MM.1S (cell line): ENCODE measurements at places on chromosomes 11 and 22.

- no peak for DNase-seq
Observed at GRCh38 chr11:14118072-14118471, 155.5 kb downstream of the SPON1 start.

- no peak for DNase-seq
Observed at GRCh38 chr11:94010136-94010535, 11.0 kb upstream of the HEPHL1 start.

DNA sequence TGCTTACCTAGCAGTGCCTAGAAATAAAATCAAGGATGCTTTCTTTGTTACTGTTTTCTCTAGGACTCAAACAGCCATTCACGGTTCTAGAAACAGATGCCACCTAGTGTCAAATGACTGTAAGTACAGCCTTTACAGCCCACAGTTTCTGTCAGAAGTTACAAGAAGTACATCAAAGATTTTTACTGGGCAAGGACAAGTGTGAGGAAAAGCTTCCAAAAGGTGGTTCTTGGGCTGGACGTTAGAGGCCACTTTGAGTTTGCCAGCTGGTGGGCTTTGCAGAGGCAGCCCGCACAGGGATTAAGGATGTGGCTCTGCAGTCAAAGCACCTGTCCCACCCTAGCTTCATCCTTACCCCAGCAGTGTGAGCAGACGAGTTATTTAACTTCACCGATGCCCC lies 6.9 kb downstream of the KMT5B start:
- DNase-seq, result peak; percentile 70

GRCh38 chr22:40121461-40121860 lies 56.3 kb upstream of the TNRC6B start:
- peak; percentile 9 for DNase-seq

- DNase-seq, result no peak
Observed at GRCh38 chr11:19225123-19225522, 15.6 kb downstream of the E2F8 start.

- DNase-seq, result no peak
Observed at GRCh38 chr11:84906995-84907394, 720.1 kb downstream of the DLG2 start.

- no peak for DNase-seq
Observed at GRCh38 chr11:112539741-112540140, 279.1 kb upstream of the PLET1 start.

DNA sequence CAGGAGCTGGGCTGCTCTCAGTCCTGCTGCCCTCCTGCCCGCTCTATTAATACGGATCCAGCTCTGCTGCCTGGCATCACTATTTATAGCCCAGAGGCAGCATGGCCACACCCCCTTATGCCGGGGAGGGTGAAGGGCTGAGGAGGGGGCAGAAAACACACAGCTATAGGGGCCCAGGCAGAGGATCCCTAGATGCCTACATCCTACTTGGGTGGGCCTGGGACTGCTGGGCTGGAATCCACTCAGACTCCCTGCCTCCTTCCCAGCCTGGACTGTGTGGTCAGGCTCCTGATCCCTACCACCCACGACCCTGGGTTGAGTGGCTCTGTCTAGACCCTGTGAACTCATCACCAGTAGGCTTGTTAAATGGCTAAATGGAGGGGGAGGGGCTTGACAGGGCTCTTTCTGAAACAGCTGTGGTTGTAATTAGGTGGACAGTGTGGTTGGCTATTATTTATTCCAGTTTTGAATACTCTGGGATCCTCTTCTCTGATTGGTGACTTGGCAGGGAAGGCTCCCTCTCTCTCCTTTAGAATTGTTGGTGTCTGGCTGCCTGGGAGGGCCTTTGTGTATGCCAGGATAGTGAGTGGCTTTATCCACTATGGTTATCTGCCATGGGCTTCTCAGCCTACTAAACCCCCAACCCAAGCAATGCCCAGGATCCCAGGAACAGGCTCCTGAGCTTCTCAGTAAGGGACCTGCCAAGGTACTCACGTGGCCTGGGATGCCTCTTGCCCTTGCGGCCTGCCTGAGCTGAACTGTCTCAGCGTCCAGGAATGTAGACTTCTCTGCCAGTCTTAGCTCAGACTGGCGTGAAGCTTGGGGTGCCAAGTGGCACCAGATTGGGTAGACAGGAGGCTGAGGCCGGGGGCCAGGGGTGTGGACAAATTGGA lies 15.2 kb downstream of the PHLDB1 start:
- DNase-seq, result no peak

GRCh38 chr11:19218216-19218615 lies 16.4 kb upstream of the CSRP3 start:
- DNase-seq, result no peak

DNA sequence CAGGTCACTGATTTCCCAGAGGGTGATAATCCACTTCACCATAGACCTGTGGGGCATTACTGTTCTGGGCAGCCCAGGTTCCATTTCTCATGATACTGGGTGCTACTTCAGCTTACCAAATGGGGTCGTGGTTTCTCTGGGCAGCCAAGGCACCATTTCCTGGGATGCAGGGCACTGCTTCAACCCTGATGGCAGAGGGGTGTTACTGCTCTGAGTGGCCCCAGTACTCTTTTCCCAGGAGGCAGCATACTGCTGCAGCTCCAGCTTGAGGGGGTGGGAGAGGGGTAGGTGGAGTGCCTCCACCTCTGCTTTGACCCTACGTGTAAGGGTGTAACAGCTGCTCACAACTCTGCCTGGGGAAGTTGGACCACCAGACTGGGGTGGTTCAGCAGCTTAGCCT lies 51.1 kb downstream of the PRMT3 start:
- no peak for DNase-seq

DNA sequence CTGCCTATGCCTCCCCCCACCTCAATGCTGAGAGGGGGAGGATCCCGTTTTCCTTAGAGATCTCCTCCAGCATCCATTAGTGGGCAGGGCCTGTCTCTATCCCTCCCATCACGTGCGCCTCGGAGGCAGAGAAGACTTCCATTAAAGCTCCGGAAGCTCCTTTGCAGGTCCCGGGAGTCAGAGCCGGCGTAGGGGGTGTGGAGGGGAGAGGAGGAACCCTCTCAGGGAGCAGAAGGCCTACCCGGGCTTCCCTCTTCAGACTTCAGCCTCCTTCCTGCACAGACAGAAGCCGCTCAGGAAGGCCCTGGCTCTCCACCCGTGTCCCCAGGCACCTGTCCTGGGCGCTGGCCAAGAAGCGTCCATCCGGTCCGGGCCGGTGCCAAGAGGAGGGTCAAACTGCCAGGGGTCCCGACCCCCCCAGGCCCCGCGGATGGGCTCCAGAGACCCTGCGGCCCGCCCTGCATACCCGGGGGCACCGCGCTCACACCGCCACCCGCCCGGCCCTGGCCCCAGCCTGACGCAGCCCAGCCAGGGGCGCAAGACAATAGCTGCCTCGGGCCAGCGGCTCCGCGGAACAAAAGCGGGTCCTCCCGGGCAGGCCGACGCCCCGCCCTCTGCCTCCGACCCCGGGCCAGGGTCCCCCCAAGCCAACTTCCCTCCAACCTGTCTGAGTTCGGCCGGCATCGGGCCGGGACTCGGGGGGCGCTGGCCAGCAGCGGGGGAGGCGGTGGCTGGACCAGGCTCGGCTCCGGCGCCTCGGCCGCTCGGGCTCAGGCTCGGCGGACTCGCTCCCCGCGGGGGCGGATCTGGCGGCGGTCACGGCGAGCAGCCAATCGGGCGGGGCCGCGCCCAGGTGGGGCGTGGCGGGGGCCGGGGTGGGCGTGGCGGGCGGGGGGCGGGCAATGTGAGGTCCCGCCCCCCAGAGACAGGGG lies 29.9 kb downstream of the ARVCF start:
- peak; percentile 62 for DNase-seq

GRCh38 chr11:125947419-125948277 lies 1.8 kb downstream of the VSIG10L2 start:
- no peak for DNase-seq

- no peak for DNase-seq
Observed at GRCh38 chr22:45831394-45831793, 145.6 kb downstream of the WNT7B start.

- DNase-seq, result peak; percentile 69
Observed at GRCh38 chr22:46791201-46791731, 28.8 kb downstream of the TBC1D22A start.

GRCh38 chr11:130218501-130219070 lies 59.0 kb downstream of the ST14 start:
- DNase-seq, result no peak

- peak; percentile 83 for DNase-seq
Observed at GRCh38 chr22:37896181-37896592, 9.9 kb upstream of the MICALL1 start.

- no peak for DNase-seq
Observed at GRCh38 chr22:48639896-48640748, 1187.6 kb downstream of the BRD1 start.

DNA sequence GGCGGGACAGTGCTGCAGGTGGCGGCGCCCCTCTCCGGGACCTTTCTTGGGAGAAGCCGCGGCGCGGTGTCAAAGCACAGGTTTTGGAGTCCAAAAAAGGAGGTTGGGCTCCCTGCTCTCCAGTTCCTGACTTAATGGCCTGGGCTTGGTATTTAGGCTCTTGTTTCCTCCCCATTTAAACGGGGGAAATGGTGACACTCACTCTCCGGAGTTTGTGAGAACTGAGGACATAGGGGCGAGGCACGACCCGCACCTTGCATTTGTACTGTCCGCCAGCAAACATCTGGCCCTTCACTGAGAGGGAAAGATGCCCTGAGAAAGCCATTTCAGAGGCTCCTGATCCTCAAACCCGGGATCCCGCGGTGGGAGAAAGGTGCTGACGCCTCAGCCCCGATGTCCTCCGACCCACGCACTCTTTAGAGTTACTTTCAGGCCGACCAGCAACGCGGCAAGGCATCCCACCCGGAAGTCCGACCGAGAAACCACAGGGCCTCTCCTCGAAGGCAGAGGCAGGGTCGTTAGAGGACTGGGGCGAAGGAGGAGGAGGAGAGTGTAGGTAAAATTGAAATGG lies 2.9 kb upstream of the WDR74 start:
- no peak for DNase-seq

GRCh38 chr11:44592125-44592940 lies 26.9 kb downstream of the CD82 start:
- no peak for DNase-seq

GRCh38 chr11:120401506-120401905 lies 65.3 kb downstream of the ARHGEF12 start:
- no peak for DNase-seq

DNA sequence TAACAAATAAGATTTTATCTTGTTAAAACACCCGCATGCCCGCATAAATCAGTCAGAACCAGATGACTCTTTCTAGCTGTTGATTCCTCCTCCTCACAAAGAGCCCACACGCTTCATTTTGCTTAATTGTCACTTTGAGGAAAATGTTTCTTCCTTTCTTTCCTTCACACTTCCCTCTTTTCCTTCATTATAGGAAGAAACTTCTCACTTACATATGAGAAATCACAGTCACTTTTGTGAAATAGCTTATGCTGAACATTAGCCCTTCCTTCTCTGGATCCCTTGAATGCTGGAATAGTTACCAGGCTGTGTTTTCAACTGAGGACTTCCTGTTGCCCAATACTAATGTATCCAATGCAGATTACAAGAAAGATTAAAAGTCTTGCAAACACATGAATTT lies 5.8 kb downstream of the MS4A6E start:
- DNase-seq, result no peak

DNA sequence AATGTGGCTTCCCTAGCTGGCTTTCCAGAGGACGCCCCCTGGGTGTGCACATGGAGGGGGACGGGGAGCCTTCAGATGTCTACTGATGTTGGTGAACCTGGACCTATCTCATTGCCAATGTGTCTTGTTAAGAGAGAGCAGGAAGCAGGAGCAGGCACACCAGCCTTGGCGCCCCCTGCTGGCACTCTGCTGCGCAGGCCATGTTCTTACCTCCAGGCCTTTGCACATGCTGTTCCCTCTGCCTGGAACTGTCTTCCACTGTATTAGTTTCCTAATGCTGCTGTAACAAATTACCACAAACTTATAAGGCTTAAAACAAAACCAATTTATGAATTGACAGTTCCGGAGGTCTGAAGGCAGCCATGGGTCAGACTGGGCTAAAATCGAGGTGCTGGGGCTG lies 23.6 kb upstream of the MN1 start:
- no peak for DNase-seq

GRCh38 chr22:26894766-26895485 lies 237.5 kb downstream of the MIAT start:
- no peak for DNase-seq

GRCh38 chr22:40210818-40211217 lies 33.1 kb downstream of the TNRC6B start:
- no peak for DNase-seq

DNA sequence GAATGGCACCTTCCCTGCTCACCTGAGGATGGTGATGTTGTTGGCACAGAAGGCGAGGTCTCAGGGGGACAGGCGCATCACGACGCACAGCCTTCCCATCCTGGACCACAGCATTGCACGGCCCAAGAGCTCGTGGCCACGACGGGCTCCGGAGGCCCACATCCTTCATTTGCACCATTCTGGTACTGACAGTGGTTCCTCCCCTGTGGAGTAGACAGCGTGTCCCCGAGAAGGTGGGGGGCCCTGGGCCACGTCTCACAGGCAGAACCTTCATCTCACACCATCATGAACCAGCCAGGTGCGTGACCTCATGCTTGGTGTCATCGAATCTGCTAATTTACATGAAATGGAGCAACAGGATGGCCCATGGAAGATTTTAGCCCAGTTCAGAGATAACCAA lies 180.0 kb downstream of the CTTN start:
- DNase-seq, result no peak

DNA sequence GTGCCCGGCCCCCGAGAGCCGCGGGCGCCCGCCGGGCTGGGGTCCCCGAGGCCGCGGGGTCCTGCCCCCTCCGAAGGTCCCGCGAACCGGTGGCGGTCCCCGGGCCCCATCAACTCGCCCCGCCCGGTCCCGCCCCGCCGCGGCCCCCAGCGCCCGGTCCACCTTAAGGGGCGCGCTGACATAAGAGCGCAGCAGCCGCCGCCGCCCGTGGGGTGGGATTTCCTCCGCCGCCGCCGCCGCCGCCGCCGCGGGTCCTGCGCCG lies at the start of gene ZDHHC8:
ZDHHC8 (plus strand) TSS at position 208 of the 262 bp plus-strand sequence. CDS start 144 bp downstream, outside the sequence.
- DNase-seq, result no peak

DNA sequence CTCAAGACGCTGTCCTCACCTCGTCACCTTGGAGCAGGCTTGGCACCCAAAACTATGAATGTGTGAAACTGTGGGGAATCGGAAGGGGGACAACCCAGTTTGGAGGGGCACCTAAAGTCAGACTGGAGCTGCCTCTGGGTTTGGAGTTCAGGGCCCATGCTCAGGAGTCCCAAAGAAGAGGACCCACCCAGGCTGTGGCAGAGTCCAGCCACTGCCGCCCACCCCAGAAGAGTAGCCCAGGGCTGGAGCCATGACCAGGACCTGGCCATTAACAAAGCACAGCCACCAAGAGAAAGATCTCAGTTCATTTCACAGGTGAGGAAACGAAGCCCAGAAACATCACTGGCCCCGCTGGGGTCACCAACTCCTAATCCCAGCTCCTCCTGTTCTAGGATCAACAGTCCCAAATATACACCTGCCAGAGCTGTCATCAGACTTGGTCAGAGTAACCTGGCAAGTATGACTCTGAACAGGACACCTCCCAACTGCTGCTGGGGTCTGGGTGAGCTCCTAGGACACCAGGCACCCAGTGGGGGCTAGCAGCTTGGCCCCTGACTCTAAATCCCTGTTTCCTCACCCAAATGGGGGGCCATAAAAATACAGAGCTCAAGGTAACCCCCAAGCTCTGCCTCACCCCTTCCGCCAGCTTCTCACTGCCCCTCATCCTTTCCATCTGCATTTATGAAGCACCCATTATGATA lies 2.7 kb downstream of the RAB3IL1 start:
- no peak for DNase-seq
